ENCODE measurements at places on chromosomes 11 and 22.
A peak's percentile ranks its signal among the peaks of the same experiment; 100 is the strongest.

DNA sequence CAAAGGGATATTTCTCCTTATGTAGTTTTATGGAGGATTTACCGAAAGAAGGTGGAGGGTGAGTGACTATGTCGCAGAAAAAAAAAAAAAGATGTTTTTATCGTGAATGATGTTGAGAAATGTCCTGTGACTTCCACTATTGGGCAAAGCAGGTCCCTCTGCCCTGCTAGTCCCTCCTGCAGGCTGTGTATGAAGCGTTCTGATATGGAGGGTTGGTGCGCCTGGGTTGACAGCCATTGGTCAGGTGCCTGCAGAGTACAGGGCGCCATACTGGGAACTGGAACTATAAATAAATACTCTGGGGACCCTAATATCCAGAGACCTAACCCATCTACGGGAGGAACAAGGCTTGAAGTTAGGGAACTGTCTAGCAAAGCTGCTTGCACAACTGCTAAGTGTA lies 1.5 kb downstream of the IL17RA start:
- DNase-seq = peak; percentile 34

- DNase-seq = peak; percentile 7
Observed at GRCh38 chr11:69361466-69361865, 67.5 kb downstream of the MYEOV start.

DNA sequence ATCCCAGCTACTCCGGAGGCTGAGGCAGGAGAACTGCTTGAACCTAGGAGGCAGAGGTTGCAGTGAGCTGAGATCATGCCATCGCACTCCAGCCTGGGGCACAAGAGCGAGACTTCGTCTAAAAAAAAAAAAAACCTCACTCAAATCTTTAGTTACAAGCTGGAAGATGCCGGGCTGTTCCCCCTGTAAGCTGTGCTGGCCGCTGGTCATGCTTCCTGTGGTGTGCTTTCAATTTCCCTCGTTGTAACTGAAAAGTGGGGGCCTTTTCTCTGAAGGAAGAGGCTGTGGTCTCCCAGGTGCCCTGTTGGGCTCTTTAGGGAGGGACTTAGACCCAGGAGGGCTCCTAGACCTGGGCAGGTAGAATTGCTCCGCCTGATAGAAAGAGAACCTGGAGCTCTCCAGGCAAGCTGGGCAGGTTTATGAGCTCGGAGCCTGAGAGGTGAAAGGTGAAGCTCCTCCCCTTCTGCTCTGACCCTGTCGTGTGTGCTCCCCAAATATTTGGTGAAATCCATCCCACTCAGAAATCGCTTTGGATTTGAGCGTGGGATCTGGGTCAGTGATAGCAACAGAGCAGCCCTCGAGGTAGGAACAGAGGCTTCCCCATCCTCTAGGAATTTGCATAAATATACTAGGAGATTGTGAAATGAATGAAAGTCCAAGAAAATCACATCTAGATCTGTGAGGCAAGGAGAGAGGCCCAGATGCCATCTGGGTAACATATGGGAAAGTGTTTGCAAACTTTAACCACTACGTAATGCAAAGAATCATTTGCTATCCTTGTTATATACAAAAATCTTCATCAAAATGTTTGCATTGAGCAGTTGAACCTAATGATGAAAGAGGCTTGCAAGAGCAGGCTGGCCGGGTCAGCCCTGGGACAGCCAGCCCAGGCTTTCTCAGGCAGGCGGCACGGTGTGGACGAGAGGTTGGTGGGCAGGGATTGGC lies 154.3 kb downstream of the FBXO7 start:
- no peak for DNase-seq

DNA sequence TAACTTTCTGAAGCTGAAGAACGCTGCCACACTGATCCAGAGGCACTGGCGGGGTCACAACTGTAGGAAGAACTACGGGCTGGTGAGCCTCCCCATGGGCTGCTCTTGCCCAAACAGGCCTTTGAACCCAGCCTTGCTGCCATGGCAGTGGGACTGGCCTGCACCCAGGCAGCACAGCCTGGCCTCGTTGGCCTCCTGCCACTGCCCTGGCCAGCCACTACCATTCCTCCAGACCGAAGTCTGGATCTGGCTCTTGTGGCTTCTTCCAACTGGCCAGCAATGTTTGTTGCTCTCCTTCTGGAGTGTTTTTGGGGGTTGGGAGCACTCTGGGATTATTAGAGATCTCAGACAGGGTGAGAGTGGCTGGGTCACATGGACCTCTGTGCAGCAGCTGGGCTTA lies 51.0 kb downstream of the MYO7A start:
- no peak for DNase-seq

DNA sequence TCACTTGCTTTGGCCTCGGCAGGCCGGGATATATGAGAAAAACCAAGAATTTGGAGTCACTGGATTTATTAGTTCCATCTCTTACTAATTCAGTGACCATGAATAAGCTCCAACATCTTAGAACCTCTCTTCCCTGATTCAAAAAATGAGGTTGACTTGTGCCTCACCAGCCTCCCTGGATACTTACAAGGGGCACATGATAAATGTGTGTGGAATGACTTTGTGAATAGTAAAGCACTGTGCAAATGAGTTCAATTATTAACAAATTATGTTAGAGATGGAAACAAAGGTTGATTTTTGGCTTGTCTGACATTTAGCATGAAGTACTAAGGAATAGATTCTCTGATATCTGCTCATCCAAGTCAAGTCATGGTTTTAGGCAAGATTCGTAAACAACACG lies 104.1 kb downstream of the TRIM44 start:
- DNase-seq = no peak

DNA sequence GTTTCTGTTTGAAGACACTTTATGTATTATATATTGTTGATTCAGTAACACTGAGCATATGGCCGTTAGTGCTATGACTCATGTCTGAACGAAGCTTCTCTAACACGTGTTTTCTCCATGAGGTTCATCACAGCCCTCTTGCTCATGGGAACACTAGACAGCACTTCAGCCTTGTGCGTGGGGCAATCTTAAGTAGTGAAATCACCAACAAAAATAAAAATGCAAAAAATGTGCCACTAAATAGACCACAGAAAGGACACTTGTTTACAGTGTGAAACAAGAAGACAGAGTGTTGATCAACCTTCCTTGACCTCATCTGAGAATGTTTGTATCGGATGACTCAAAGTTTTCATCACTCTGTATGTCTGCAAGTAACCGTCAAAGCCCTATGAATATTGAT lies 94.5 kb downstream of the FDX1 start:
- no peak for DNase-seq

DNA sequence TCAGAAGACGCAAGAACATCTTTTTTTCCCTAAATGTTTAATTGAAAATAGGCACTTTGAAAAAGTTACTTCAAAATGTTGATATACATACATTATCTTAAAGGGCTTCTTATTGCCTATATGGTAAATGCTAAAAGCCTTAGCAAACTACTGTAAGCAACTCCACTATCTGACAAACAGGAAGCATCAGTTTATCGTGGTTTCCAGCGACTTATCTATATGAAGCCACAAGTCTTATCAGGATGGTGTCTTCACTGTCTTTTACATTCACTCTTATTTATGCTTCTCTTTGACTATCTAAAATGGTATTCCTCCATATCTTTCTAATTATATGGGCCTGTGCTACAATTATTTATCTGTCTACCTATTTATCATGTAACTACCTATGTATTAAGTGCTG lies 2091.9 kb downstream of the LRRC4C start:
- DNase-seq = no peak
